ENCODE measurements at places on chromosomes 16 and 17. TPM values are rescaled to one million over a fixed set of nuclear protein-coding genes. Genes with fewer than 3 reads are reported as not detected.

GRCh38 chr16:58409316-58409973 lies 17.2 kb downstream of the GINS3 start:
- peaks cover 6% of the 10 kb centered on the region for H3K4me1 ChIP-seq
- H3K36me3 ChIP-seq: peaks cover 11% of the 10 kb centered on the region
- H3K4me3 ChIP-seq: no peak overlapping the region

GRCh38 chr17:30291543-30292285 lies at the start of gene BLMH:
BLMH (minus strand) TSS chr17:30291944; CDS start chr17:30291819, 125 bp downstream.
- H3K27me3 ChIP-seq: no peaks in the 10 kb centered on the region
- H3K36me3 ChIP-seq: peaks cover 32% of the 10 kb centered on the region
- peaks cover 6% of the 10 kb centered on the region for H3K4me1 ChIP-seq
- peak; percentile 92 for DNase-seq
- peak within 1 kb of the TSS; percentile 78 for H3K27ac ChIP-seq
- H3K4me3 ChIP-seq: peak within 1 kb of the TSS; percentile 91

DNA sequence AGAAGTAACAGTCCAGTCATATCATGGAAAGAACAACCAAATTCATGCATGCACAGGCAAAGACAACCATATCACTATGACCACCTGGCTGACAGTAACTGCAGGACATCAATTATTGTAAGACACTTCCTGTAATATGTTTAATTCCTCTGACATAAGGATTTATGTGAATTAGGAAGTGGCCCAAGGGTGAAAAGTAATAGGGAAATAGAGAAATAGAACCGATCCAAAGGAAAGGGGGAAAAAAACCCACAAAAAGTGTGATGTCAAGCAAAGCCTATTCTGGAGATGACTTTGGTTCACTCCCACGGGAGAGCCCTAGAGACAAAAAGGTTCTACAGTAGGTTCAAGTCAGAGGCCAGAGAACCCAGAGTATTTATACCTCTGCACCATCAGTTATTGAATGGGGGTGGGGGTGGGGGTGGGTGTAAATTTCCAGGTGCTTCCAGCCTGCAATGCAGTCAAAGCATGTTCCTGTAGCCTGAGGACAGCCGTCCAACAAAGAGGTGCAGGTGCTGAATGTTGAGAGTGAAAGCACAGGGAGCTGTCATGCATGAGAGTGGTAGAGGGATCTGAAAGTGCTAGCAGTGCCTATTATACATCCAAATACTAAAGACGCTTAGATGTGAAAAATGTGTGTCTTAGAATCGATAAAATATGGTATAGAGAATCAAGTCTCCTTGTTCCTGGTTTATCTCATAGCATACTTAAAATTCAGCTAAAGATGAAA lies 95.6 kb upstream of the HLF start:
- no peaks in the 10 kb centered on the region for H3K36me3 ChIP-seq
- peaks cover 6% of the 10 kb centered on the region for H3K4me1 ChIP-seq
- no peaks in the 10 kb centered on the region for H3K27me3 ChIP-seq
- DNase-seq: no peak
- no peak overlapping the region for H3K27ac ChIP-seq

DNA sequence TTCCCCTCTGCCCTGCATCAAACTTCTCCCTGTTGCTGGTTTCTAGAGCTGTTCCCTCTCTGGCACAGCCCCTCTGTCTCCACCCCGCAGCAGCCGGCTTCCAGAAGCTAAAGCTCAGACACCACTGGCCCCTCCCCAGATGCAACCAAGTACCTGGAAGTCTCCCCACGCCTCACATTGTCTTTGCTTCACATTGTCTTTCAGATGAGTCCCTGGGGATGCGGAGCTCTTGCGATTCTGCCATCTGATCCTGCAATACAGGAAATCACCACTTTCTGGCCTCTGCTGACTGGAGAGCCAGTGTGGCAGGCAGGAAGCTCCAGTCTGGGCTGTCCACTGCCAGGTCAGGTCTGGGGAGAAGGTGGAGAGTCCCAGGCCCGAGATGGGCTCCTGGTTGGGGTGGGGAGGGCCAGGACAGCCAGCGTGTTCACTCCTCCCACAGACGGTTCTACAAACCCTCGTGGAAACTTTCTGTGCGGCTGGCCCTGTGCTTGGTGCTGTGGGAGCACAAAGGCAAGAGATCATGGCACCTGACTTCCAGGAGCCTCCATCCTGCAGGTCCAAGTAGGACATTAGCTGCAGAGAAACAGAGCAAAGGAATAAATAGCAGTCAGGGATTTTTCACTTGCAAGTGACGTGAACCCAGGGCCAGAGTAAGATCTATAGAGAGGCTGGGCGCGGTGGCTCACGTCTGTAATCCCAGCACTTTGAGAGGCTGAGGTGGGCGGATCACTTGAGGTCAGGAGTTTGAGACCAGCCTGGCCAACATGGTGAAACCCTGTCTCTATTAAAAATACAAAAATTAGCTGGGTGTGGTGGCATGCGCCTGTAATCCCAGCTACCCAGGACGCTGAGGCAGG lies 47.9 kb upstream of the MAP3K14 start:
- H3K4me3 ChIP-seq: no peak overlapping the region
- H3K27ac ChIP-seq: no peak overlapping the region
- no peak for DNase-seq
- no peaks in the 10 kb centered on the region for H3K27me3 ChIP-seq
- H3K36me3 ChIP-seq: no peaks in the 10 kb centered on the region
- H3K4me1 ChIP-seq: peaks cover 3% of the 10 kb centered on the region

GRCh38 chr17:19345067-19345460 lies 17.5 kb downstream of the B9D1 start:
- no peak for DNase-seq
- no peaks in the 10 kb centered on the region for H3K36me3 ChIP-seq
- H3K4me1 ChIP-seq: peaks cover 18% of the 10 kb centered on the region
- no peaks in the 10 kb centered on the region for H3K27me3 ChIP-seq
- no peak overlapping the region for H3K4me3 ChIP-seq

DNA sequence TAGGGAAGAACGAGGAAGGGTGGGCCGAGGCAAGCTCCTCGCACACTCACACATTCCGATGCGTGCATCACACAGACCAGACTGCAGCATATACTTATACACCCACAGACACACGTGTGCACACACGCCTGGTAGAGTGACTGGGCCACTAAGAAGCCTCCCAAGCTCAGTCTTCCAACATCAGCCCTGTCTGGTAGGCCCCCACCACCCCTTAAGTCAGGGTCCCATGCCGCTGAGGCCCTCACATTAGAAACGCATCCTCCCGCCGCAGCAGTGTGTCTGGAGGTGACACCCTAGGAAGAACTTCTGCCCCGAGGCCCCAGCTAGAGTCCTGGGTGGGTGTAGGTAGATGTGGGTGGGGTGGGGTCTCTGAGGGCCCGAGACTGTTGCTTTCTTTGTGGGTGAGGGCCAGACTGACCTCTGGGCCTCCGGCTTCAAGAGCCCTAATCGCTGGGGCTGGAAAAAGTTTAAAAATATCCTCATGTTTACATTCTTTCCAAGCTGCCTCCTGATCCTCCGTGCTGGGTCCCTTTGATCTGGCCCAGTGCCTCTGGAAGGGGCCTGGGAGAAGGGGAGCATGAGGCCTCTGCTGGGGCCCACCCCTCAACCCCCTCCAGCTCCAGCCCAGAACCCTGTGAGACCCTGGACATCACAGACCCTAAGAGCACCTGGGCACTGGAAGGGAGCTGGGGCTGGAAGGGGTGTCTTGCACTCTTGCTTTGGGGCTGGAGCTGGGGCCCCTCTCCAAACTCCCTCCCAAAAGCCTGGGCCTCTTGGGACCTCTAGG lies 13.6 kb downstream of the CDH16 start:
- no peak overlapping the region for H3K27ac ChIP-seq
- H3K4me3 ChIP-seq: no peak overlapping the region
- peaks cover 23% of the 10 kb centered on the region for H3K4me1 ChIP-seq
- no peaks in the 10 kb centered on the region for H3K27me3 ChIP-seq
- H3K36me3 ChIP-seq: no peaks in the 10 kb centered on the region

GRCh38 chr16:84604477-84605013 lies 13.3 kb downstream of the COTL1 start:
- no peaks in the 10 kb centered on the region for H3K27me3 ChIP-seq
- no peak overlapping the region for H3K4me3 ChIP-seq
- peaks cover 27% of the 10 kb centered on the region for H3K4me1 ChIP-seq
- DNase-seq: no peak

DNA sequence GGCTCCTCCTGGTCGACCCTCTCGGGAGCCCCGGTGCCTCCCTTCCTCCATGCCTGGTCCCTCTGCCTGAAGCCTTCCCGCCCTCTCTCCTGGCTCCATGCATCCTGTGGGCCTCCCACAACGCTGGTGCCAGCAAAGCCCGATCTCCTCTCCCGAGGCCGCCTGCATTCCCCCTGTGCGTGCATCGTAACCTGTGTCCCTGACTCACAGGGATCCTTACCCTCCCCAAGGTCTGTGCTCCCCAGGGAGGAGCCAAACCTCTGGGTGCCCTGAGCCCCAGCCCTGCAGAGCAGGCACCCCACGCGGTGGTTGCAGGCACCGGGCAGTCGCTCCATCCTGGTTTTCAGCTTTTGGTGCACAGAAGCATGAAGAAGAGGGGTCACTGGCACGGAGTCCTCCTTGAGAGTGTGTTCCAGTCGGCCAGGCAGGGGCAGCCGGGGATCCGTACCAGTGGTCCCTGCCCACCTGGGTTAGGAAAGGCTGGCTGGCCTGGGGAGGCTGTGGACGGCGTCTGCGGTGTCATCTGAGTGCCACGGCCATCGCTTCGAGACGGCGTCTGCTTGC lies 1.8 kb upstream of the ENPP7 start:
- peak overlapping the region; percentile 11 for H3K4me3 ChIP-seq

- peak overlapping the region; percentile 81 for H3K27ac ChIP-seq
- no peaks in the 10 kb centered on the region for H3K27me3 ChIP-seq
- 0 out of 2 replicates have a peak, but pooled peaks cover 2% of the 10 kb centered on the region for H3K4me1 ChIP-seq
- H3K36me3 ChIP-seq: peaks cover 12% of the 10 kb centered on the region
- DNase-seq: peak; percentile 34
Observed at GRCh38 chr16:88812513-88813268, 963 bp upstream of the APRT start.

- peaks cover 20% of the 10 kb centered on the region for H3K4me1 ChIP-seq
- H3K36me3 ChIP-seq: peaks cover 32% of the 10 kb centered on the region
- no peaks in the 10 kb centered on the region for H3K27me3 ChIP-seq
- no peak overlapping the region for H3K27ac ChIP-seq
- DNase-seq: no peak
Observed at GRCh38 chr17:17067257-17067656, 25.0 kb downstream of the MPRIP start.

DNA sequence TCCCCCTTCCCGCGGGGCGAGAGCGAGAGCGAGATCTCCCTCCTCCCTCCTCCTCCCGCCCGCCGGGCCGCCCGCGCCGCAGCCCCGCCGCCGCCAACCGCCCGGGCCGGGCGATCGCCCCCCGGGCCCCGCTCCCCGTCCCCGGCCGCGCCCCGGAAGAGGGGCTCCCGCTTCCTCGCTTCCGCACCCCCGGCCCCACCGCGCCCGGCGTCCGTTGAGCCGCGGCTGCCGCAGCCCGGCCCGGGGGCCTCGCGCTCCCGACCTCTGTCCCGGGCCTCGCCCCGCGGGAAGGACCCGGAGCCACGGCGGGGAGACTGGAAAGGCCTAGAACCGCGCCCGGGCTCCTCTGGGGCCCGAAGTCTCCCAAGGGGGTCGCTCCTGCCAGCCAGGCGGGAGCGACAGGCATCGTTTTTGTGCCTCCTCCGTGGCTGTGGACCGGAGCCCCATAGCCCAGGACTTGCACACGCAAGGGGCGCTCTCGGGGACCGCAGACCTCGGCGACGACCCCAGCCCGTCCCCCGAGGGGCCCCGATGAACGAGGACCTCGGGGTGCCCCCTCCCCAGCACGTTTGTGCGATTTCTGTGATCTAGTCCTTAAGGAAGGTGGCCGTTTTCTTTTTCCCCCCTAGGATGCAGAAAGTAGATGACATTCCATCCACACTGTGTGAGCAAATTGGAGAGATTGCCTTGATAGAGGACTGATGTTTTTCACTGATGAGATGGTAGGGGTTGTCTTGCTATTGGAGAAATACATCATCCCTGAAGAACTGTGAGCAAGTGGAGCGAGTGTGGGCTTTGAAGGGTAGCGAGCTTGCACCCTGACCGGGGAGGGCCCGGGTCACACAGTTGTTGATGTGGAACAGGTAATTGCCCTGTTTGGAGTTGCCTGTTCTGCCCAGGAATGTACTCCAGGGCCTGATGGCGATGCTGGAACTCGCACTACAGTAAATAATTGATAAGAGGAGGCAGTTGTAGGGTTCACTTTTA lies 611 bp downstream of the BANP start:
- peak; percentile 13 for DNase-seq
- H3K4me3 ChIP-seq: peak overlapping the region; percentile 68
- peak overlapping the region; percentile 86 for H3K27ac ChIP-seq
- H3K4me1 ChIP-seq: no peaks in the 10 kb centered on the region

DNA sequence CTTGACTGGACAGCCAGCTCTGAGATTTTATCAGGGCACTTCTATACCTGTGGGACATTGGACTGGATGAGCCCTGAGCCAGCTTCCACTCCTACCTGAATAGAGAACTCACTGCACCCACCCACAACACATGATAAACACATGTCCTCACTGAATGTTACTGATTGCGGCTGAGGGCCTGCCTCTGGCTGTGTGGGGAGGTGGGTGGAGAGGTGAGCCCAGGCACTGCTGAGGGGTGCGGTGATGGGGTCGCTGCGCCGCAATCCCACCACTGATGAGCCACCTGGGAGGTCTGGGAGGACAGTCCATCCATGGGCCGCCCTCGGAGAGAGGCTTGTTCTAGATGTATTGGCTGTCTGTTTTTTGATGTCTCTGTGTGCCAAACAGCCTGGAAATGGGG lies 5.4 kb downstream of the TMEM92 start:
- no peak overlapping the region for H3K27ac ChIP-seq
- no peaks in the 10 kb centered on the region for H3K4me1 ChIP-seq
- H3K27me3 ChIP-seq: peaks cover 4% of the 10 kb centered on the region
- no peak for DNase-seq
- H3K4me3 ChIP-seq: no peak overlapping the region

GRCh38 chr17:64091116-64091515 lies 38.8 kb downstream of the ERN1 start:
- no peak for DNase-seq
- H3K27ac ChIP-seq: no peak overlapping the region
- H3K36me3 ChIP-seq: no peaks in the 10 kb centered on the region
- peaks cover 9% of the 10 kb centered on the region for H3K4me1 ChIP-seq
- no peaks in the 10 kb centered on the region for H3K27me3 ChIP-seq

- no peaks in the 10 kb centered on the region for H3K36me3 ChIP-seq
- no peaks in the 10 kb centered on the region for H3K27me3 ChIP-seq
Observed at GRCh38 chr17:83199500-83200201, 120.2 kb downstream of the METRNL start.

CCDC200 gene
- not detected for total RNA-seq

ASB16 gene
- not detected for total RNA-seq

SLC2A4 gene
- total RNA-seq: 1.3 TPM

XAF1 gene
- total RNA-seq: not detected

XYLT1 gene
- under 0.01 TPM for total RNA-seq

CTRB2 gene
- 0.56 TPM for total RNA-seq

KRT40 gene
- total RNA-seq: not detected

HSPB9 gene
- 0.28 TPM for total RNA-seq

PDILT gene
- total RNA-seq: not detected

KRTAP16-1 gene
- total RNA-seq: not detected

NXPH3 gene
- 1.2 TPM for total RNA-seq

Data from SJCRH30 (cell line).